Adrenal gland (tissue), 19 donors: ENCODE measurements at places on chromosomes 5 and 9. TPM values are rescaled to one million over a fixed set of nuclear protein-coding genes. Genes with fewer than 3 reads are reported as not detected.

DNA sequence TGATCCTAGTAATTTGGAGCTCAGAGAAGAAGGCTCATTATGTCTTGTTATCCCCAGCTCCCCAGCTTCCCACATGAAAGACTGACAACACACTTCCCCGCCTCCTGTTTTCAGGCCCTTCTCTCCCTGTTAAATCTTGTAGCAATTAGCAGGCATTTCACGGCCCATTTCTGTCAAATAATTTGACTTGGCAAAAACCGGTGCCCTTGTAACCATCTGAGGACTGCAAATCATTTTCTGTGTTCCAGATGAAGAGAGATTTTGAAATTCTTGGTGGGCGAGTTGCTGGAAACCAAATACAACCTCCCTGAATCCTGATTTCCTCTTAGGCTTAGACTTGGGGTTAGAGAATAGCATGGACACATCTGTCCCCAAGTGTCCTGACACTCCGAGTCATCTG is 109.7 kb downstream of the MSX2 start:
- no peaks in the 10 kb centered on the region for H3K27me3 ChIP-seq
- no peak overlapping the region for H3K27ac ChIP-seq
- H3K36me3 ChIP-seq = no peaks in the 10 kb centered on the region
- no peak for DNase-seq
- H3K4me1 ChIP-seq = no peaks in the 10 kb centered on the region

DNA sequence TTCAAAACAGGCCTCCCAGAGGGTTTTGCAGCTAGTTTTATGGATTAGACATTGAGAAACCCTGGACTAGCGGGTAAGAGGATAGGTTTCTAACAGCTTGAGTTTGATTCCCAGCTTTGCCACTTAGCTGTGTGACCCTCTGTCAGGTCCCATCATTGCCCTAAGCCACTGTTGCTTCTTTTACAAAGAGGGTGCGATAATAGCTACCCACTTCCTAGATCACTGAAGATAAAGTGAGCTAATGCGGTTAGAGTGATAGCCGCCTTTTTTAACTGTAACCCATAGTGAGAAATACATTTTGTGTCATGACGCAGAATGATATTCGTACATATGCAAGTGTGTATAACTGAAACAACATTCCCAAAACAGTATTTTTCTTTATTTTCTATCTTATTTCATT is 40.3 kb downstream of the CSF1R start:
- DNase-seq = no peak
- H3K27ac ChIP-seq = no peak overlapping the region
- no peaks in the 10 kb centered on the region for H3K27me3 ChIP-seq

- H3K4me3 ChIP-seq = no peak overlapping the region
- H3K36me3 ChIP-seq = no peaks in the 10 kb centered on the region
- H3K27ac ChIP-seq = no peak overlapping the region
These were observed 40.5 kb upstream of the SH3PXD2B start for GRCh38 chr5:172494630-172495505.

DNA sequence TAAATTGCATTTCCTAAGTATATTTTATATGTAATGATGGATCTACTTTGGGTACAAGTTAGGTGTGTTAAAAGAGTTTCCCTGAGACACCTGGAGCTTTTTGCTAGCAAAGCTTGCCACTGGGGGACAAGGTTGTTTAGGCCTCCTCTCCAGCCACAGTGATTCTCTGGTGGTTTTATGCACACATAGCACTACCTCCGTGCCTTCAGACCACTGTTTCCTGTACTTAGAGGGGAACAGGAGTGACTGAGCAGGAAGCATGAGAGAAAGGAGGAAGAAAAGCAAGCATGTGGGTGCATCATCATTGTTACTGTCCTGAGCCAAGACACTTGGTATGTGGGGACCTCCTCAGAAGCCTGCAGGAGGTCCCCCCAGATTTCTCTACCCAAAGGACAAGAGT is 272.1 kb downstream of the RASEF start:
- DNase-seq = no peak
- H3K4me3 ChIP-seq = no peak overlapping the region
- H3K36me3 ChIP-seq = no peaks in the 10 kb centered on the region
- H3K27me3 ChIP-seq = no peaks in the 10 kb centered on the region
- H3K4me1 ChIP-seq = no peaks in the 10 kb centered on the region

GRCh38 chr9:5449521-5450358 is 602 bp upstream of the CD274 start:
- H3K36me3 ChIP-seq = no peaks in the 10 kb centered on the region
- no peak for DNase-seq
- peak overlapping the region; percentile 84 for H3K27ac ChIP-seq
- H3K4me1 ChIP-seq = peaks cover 26% of the 10 kb centered on the region
- H3K4me3 ChIP-seq = peak overlapping the region; percentile 7

GRCh38 chr5:162107591-162107990 is 40.0 kb downstream of the GABRG2 start:
- H3K27ac ChIP-seq = no peak overlapping the region
- H3K36me3 ChIP-seq = no peaks in the 10 kb centered on the region
- no peaks in the 10 kb centered on the region for H3K4me1 ChIP-seq
- no peak overlapping the region for H3K4me3 ChIP-seq
- no peaks in the 10 kb centered on the region for H3K27me3 ChIP-seq
- no peak for DNase-seq

- no peak for DNase-seq
- H3K4me3 ChIP-seq = no peak overlapping the region
- H3K4me1 ChIP-seq = no peaks in the 10 kb centered on the region
- no peaks in the 10 kb centered on the region for H3K36me3 ChIP-seq
These were observed 56.8 kb downstream of the FGF10 start for GRCh38 chr5:44332285-44332971.

- H3K4me3 ChIP-seq = no peak overlapping the region
- no peak overlapping the region for H3K27ac ChIP-seq
- H3K4me1 ChIP-seq = no peaks in the 10 kb centered on the region
- H3K36me3 ChIP-seq = no peaks in the 10 kb centered on the region
These were observed 363.9 kb downstream of the KDM4C start for GRCh38 chr9:7121664-7122063.

- H3K27me3 ChIP-seq = no peaks in the 10 kb centered on the region
- H3K36me3 ChIP-seq = no peaks in the 10 kb centered on the region
- no peak overlapping the region for H3K4me3 ChIP-seq
- DNase-seq = no peak
- no peaks in the 10 kb centered on the region for H3K4me1 ChIP-seq
These were observed 213.4 kb downstream of the LURAP1L start for GRCh38 chr9:12988258-12988657.

DNA sequence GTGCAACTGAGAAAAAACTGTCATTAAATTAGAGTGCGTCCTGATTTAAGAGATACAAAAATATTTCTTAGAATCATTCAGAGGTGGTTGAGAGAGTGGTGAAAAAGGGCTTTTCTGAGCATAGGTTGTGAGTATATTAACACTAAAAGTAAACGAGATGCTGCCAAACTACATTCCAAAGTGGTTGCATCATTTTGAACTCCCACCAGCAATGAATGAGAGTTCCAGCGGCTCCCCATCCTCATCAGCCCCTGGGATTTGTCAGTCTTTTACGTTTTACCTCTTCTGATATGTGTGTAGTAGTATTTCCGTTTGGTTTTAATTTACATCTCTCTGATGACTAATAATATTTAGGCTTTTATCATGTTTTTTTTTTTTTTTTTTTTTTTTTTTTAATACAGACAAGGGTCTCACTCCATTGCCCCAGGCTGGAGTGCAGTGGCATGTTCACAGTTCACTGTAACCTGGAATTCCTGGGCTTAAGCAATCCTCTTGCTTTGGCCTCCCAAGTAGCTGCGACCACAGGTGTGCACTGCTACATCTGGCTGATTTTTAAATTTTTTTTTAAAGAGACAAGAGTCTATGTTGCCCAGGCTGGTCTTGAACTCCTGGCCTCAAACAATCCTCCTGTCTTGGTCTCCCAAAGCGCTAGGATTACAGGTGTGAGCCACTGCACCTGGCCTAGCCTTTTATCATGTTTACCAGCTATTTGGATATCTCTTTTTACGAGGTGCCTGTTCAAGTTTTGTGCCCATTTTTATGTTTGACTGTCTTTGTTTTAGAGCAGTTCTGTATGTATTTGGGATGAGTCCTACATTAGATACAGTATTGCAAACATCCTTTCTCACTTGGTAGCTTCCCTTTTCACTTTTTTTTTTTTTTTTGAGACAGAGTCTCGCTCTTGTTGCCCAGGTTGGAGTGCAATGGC is 17.0 kb downstream of the PRRT1B start:
- no peaks in the 10 kb centered on the region for H3K36me3 ChIP-seq
- H3K27ac ChIP-seq = no peak overlapping the region
- no peak overlapping the region for H3K4me3 ChIP-seq
- DNase-seq = no peak
- no peaks in the 10 kb centered on the region for H3K27me3 ChIP-seq

GRCh38 chr5:29744618-29745017 is 1448.9 kb upstream of the CDH6 start:
- DNase-seq = no peak
- no peaks in the 10 kb centered on the region for H3K36me3 ChIP-seq
- H3K27ac ChIP-seq = no peak overlapping the region
- no peaks in the 10 kb centered on the region for H3K4me1 ChIP-seq

GRCh38 chr5:62460578-62460983 is 48.0 kb downstream of the IPO11 start:
- H3K4me3 ChIP-seq = no peak overlapping the region
- H3K36me3 ChIP-seq = no peaks in the 10 kb centered on the region
- no peaks in the 10 kb centered on the region for H3K27me3 ChIP-seq
- H3K27ac ChIP-seq = no peak overlapping the region

DNA sequence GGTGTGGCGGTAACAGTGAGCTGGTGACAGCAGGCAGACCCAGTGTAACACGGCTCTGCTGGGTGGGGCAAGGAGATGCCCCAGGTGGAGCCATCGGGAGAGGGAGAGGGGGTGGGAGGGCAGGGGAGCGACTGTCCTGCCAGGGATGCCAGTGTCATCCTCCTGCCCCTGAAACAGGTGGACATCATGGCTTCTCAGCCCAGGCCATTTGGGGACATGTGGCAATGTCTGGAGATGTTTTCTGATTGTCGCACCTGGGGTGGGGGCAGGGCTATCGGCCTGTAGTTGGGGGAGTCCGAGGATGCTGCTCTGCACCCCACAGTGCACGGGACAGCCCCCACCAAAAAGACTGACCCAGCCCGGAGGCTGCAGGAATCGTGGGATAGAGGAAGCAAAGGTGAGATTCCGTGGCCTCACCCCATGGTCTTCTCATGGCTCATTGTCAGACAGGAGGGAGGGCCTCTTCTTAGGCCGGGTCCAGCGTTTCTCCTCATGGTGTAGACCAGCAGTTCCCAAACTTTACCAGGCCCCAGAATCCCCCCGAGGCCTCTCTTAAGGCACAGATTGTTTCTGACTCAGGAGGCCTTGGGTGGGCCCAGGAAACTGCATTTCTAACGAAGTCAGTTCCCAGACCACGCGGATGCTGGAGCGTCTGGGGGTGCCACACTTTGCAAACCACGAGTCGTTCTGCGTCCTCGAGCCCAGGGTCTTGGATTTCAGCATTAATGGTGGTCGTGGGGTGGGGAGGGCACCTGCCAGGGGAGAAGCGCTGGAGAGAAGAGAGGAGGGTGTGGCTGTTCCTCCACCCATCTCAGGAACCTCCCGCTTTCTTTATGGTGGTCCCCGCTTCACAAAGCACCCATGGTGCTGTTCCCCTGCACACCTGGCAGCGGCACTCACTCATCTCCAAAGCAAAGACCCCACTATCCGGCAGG is 11.0 kb downstream of the COL5A1 start:
- peaks cover 15% of the 10 kb centered on the region for H3K4me1 ChIP-seq
- no peak for DNase-seq
- no peak overlapping the region for H3K27ac ChIP-seq
- H3K4me3 ChIP-seq = no peak overlapping the region

DNA sequence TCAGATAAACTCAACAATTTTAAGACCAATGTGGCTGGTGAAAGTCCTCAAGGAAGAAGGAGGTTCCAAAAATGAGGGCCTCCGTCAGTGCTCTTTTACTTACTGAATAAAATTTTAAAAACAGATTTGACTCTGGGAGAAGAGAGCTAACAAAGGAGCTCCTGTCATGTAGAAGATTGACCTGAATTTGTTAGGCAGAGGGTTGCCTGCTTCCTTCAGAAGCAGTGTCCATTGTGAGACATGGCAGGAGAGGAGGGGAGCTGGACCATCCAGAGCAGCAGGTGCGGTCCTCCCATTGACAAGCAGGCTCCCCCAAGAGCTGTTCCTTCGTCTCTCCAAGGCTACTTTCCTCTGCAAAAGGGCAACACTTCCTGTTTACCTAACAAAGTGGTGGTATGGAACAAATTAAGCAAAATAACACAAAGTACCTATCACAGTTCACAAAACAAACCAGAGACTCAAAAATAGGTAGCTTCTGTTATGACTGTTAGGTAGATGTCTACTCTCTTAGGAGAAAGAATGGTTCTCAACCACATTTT is 238.1 kb downstream of the DENND1A start:
- no peak overlapping the region for H3K27ac ChIP-seq
- H3K27me3 ChIP-seq = no peaks in the 10 kb centered on the region
- DNase-seq = no peak
- no peaks in the 10 kb centered on the region for H3K36me3 ChIP-seq

- no peaks in the 10 kb centered on the region for H3K4me1 ChIP-seq
- DNase-seq = no peak
- no peak overlapping the region for H3K27ac ChIP-seq
These were observed 257.1 kb downstream of the MCTP1 start for GRCh38 chr5:95027775-95028174.

DNA sequence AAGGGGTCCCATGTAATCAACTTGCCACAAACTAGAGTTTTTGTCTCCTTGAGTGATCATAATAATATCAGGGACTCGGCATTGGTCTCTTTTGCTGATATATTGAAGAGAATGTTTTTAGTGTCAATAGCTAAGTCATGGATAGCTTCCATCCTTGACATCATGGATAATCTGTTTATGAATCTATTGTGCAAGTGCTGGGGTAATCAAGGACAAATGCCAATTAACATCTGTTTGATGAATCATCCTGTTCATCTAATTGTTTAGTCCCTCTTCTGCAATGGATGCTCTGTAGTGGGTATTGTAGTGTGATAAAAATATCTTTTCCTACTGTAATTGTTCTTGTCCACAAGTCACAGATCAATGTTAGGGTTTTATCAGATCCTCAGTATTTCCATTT is 607.5 kb upstream of the SEMA6A start:
- no peak overlapping the region for H3K4me3 ChIP-seq
- no peaks in the 10 kb centered on the region for H3K4me1 ChIP-seq
- H3K27ac ChIP-seq = no peak overlapping the region
- H3K27me3 ChIP-seq = no peaks in the 10 kb centered on the region
- no peak for DNase-seq

- no peak overlapping the region for H3K4me3 ChIP-seq
- DNase-seq = no peak
- H3K27me3 ChIP-seq = no peaks in the 10 kb centered on the region
- H3K36me3 ChIP-seq = no peaks in the 10 kb centered on the region
- H3K27ac ChIP-seq = no peak overlapping the region
These were observed 3.6 kb upstream of the STING1 start for GRCh38 chr5:139486201-139486600.

The SFXN1 gene
- total RNA-seq = 142 TPM

The PKN3 gene
- total RNA-seq = 1.7 TPM

The PTGDS gene
- 96.1 TPM for total RNA-seq

The SMIM33 gene
- total RNA-seq = not detected

The C9orf152 gene
- not detected for total RNA-seq

The CARD9 gene
- 5.0 TPM for total RNA-seq

The SPACA9 gene
- total RNA-seq = 3.9 TPM

The URM1 gene
- 42.9 TPM for total RNA-seq

The LYRM7 gene
- 3.0 TPM for total RNA-seq

The LHX6 gene
- total RNA-seq = 0.48 TPM
